ENCODE measurements at places on chromosomes 2 and 18. TPM values are rescaled to one million over a fixed set of nuclear protein-coding genes. Genes with fewer than 3 reads are reported as not detected.

The IL1R2 gene
- total RNA-seq, result 4.9 TPM

The RAB27B gene
- 66.6 TPM for total RNA-seq

The NT5C1B gene
- total RNA-seq, result not detected

The FBXO41 gene
- 3.5 TPM for total RNA-seq

The SPP2 gene
- not detected for total RNA-seq

The OXER1 gene
- 2.7 TPM for total RNA-seq

DNA sequence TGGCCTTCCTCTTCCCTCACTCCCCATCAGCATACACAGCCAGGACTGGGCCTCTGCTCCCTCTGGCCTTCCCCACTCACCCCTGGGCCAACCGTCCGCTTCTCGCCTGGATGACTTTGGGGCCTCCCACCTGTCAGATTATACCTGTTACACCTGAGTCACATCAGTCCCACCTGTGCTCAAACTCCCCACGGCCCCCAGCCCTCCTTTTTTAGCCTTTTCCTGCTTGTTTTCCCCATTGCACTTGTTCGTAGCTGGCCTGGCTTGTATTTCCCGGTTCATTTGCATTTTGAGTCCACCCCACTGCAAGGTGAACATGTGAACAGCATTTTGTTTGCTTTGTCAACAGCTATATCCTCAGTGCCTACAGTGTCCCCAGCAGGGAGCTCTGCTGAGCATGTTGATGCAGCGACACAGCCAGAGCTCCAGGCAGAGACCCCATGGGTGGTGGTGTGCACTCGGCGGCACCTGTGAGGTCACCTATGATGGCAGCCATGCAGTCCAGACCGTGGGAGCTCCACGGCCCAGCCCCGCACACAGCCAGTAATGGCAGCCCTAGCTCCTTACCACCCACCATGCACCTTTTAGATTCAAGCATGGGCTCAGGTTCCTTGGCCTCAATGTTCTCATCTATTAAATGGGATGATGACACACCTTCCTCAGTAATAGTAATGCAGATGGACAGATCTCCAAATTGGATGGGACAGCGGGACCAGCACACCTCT is 276.4 kb upstream of the HS6ST1 start:
- no peak overlapping the region for H3K27ac ChIP-seq
- no peak overlapping the region for H3K4me3 ChIP-seq
- H3K36me3 ChIP-seq, result no peaks in the 10 kb centered on the region
- H3K4me1 ChIP-seq, result no peaks in the 10 kb centered on the region

- no peak overlapping the region for H3K27ac ChIP-seq
- H3K36me3 ChIP-seq, result no peaks in the 10 kb centered on the region
- no peaks in the 10 kb centered on the region for H3K27me3 ChIP-seq
- DNase-seq, result no peak
Observed at GRCh38 chr2:73074110-73075069, 2.9 kb upstream of the SFXN5 start.

DNA sequence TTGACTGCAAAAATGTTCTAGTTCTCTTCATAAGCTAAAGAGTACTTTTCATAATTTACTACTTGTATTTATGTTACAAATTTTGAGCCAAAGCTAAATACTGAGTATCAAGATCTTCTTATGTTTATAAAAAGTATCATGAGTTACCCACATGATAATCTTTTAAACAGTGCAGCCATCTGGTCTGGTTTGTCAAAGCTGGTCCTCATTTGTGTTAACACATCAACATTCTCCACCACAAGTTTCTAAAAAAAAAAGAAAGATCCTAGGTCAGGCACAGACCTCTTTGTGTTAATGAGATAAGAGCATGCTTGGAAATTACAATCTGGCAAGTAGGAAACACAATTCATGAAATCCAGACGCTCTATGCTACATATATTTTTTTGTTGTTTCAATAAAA is 75.5 kb upstream of the FRZB start:
- H3K4me3 ChIP-seq, result no peak overlapping the region
- no peaks in the 10 kb centered on the region for H3K4me1 ChIP-seq
- peaks cover 7% of the 10 kb centered on the region for H3K36me3 ChIP-seq

GRCh38 chr2:199163613-199164458 is 293.9 kb downstream of the SATB2 start:
- no peaks in the 10 kb centered on the region for H3K27me3 ChIP-seq
- H3K36me3 ChIP-seq, result no peaks in the 10 kb centered on the region
- no peak overlapping the region for H3K27ac ChIP-seq
- no peak for DNase-seq
- H3K4me1 ChIP-seq, result no peaks in the 10 kb centered on the region

GRCh38 chr2:222688917-222689316 is 17.5 kb downstream of the MOGAT1 start:
- no peak overlapping the region for H3K4me3 ChIP-seq
- no peak for DNase-seq
- H3K27me3 ChIP-seq, result no peaks in the 10 kb centered on the region
- no peaks in the 10 kb centered on the region for H3K36me3 ChIP-seq

- no peaks in the 10 kb centered on the region for H3K36me3 ChIP-seq
- peaks cover 8% of the 10 kb centered on the region for H3K4me1 ChIP-seq
- no peak overlapping the region for H3K27ac ChIP-seq
- no peak overlapping the region for H3K4me3 ChIP-seq
Observed at GRCh38 chr2:62660087-62660486, 45.4 kb upstream of the EHBP1 start.

- DNase-seq, result peak; percentile 88
- no peaks in the 10 kb centered on the region for H3K4me1 ChIP-seq
- no peaks in the 10 kb centered on the region for H3K36me3 ChIP-seq
- no peak overlapping the region for H3K27ac ChIP-seq
Observed at GRCh38 chr2:85390941-85391669, 19.1 kb downstream of the CAPG start.

DNA sequence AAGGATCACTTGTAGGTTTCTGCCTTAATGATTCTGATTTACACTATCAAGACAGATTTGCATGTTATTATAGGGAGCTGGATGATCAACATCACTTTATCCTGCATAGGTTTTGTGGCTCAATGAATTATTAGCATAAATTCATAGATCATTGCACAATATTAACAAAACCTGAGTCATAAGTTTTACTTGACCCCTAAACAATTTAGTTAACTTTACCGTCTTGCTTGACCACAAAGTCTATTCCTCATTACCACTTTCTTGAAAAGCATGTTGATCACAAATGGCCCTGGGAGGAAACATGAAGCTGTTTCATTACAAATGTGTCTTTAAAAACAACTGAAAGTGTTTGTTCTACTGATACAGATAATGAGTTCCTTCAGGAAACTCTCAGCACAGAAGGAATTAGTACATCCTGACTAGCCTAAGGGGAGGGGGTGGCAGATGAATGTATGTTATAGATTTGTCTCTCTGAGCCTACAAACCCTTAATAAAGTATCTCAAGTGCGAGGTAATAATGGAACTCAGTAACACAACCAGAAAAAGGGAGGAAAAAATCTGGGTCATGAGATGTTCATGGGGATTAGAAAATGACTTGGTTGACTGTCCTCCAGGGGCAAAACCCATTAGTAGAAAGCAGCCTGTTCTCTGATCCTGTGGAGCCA is 303.4 kb downstream of the PIK3C3 start:
- H3K27me3 ChIP-seq, result no peaks in the 10 kb centered on the region
- H3K4me3 ChIP-seq, result no peak overlapping the region
- no peak overlapping the region for H3K27ac ChIP-seq
- H3K36me3 ChIP-seq, result no peaks in the 10 kb centered on the region

GRCh38 chr2:128154225-128154624 is 63.2 kb downstream of the UGGT1 start:
- H3K27ac ChIP-seq, result no peak overlapping the region
- no peaks in the 10 kb centered on the region for H3K4me1 ChIP-seq
- H3K27me3 ChIP-seq, result no peaks in the 10 kb centered on the region

GRCh38 chr2:118942031-118942430 is at the start of gene MARCO:
TSS of gene MARCO (plus strand) at chr2:118942194. CDS start at chr2:118942301, 107 bp downstream.
- no peaks in the 10 kb centered on the region for H3K27me3 ChIP-seq
- H3K36me3 ChIP-seq, result no peaks in the 10 kb centered on the region
- H3K4me3 ChIP-seq, result peak within 1 kb of the TSS; percentile 30
- H3K4me1 ChIP-seq, result peaks cover 42% of the 10 kb centered on the region

GRCh38 chr2:32752952-32753351 is 125.1 kb downstream of the TTC27 start:
- H3K27ac ChIP-seq, result no peak overlapping the region
- DNase-seq, result no peak
- H3K27me3 ChIP-seq, result no peaks in the 10 kb centered on the region
- no peak overlapping the region for H3K4me3 ChIP-seq
- H3K4me1 ChIP-seq, result no peaks in the 10 kb centered on the region

DNA sequence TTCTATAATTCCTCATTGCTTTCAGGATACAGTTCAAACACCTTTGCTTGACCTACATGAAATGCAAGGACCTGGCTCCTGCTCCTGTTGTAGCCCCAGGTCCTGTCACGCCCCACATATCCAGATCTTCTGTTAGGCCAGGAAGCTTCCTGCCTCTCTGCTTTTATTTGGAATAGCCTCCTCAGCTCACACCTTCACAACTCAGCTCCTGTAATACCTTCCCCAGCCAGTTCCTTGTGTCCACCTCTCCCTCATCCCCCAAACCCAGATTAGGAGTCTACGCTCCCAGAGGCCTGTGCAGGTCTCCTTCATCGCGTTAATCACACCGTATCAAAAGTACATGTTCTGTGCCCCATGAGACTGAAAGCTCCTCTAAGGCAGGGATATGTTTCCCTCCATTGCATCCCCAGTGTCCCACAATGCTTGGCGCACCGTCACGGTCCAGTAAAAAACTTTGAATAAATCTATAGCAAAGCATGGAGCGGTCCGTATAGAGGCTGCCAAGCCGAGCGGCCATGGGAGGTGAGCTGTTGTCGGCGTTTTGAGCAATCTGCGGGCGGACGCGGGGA is 371 bp downstream of the MDH1B start:
- peak overlapping the region; percentile 80 for H3K4me3 ChIP-seq
- H3K27ac ChIP-seq, result peak overlapping the region; percentile 84
- H3K27me3 ChIP-seq, result no peaks in the 10 kb centered on the region
- H3K36me3 ChIP-seq, result no peaks in the 10 kb centered on the region
- H3K4me1 ChIP-seq, result peaks cover 13% of the 10 kb centered on the region

GRCh38 chr2:31053929-31054782 is 84.1 kb downstream of the GALNT14 start:
- no peak overlapping the region for H3K4me3 ChIP-seq
- no peaks in the 10 kb centered on the region for H3K27me3 ChIP-seq
